ENCODE measurements at places on chromosomes 1 and 21. TPM values are rescaled to one million over a fixed set of nuclear protein-coding genes. Genes with fewer than 3 reads are reported as not detected.

DNA sequence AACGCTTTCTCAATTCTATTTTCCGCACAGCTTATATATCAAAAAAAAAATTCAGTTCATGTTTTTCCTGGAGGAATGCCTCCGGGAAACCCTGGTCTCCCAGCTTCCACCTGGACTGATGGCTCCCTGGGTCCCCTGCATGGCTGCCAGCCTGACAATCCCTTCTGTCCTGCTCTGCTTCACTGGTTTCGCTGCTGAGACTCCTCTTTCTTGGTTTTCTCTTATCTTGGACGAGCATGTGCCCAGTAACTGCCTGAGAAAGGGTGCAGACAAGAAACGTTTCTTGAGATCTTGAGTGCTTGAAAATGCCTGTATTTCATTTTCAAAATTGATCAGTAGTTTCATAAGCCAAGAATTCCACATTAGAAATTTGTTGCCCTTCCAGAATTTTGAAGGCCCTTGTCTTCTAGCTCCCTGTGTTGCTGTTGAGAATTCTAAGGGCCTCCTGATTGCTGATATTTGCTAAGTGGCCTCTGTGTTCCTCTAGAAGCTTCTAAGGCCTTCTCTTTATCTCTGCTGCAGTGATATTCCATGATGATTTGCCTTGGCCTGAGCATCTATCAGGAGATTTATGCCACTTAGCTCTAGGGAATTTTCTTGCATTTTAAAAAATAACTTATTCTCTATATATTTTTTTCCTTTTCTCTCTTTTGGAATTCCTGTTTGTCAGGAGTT is 44.7 kb downstream of the ETS2 start:
- no peak for DNase-seq

DNA sequence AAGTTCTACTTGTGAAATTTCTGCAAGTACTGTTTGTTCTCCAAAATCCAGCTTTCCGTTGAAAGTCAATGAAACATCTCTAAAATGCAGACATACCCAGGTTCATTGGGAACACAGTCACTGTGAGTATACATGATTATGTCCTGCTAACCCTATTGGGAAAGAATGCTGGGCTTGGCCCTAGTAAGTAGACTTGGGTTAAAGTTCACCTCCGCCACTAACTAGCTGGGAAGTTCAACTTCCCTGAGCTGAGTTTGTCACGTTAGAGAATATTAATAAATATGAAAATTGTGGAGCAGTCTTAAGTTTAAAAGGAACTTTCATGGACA is 10.5 kb upstream of the PGD start:
- DNase-seq = no peak

- DNase-seq = no peak
Measured at GRCh38 chr1:89523572-89524368, 859 bp upstream of the LRRC8B start.

- peak; percentile 89 for DNase-seq
Measured at GRCh38 chr1:21318714-21319159, 28.5 kb upstream of the ECE1 start.

DNA sequence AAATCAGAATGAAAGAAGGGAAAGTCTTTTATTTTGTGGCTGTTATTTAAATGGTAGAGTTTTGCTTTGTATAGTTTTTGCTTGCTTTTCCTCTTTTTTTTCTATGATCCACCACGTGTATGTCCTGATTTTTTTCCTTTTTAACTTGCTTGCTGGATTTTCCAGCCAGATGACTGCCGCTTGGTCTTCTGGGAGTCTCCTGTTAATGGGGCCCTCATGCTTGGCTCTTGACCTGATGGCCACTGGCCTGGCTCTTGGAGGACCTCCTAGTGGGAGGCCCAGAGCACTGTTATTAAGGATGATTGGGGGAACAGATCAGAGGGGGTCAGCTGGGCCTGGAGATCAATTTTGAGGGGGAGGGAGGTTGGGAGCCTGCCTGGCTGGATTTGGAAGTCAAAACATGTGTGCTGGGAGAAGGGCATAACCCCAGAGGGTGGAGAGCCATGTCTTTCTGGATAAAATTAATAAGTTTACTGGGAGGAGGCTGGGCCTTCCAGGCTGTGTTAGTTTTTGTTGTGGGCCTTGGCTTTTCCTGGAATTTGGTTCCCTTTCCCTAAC is 1.2 kb downstream of the FGGY start:
- no peak for DNase-seq

GRCh38 chr1:76494807-76495206 is 372.5 kb upstream of the ST6GALNAC5 start:
- peak; percentile 6 for DNase-seq

DNA sequence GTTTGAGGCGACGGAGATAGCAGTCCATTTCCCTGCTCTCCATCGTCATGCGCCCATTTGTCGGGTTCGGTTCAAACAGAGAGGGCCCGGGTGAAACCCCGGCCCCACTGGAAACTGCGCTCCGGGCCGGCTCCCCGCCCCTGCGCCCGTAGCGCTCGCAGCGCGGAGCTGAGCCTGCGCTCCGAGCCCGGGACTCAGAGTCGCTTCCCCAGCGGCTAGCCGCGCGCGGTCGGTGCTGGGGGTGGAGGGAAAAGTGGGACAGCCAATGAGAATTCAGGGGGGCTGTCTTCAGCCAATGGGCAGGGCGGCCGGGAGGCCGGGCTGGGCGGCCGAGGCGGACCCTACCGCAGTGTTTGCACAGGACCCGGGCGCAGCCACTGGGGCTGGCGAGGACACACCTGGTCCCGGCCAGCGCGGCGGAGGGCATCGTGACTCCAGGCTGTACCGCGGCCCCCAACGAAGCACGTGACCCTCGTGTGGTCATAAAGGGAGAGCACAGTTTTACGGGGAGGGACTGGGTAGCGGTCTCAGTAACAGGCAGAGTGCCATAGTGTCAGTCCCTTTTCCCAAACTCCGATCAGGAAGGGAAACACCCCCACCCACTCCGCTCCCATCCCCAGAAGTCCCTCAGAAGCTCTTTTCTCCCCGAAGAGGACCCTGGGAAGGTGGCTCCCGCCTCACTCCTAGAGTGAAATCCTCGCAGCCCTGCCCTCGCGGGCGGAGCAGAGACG is at the start of gene INKA2:
INKA2 (minus strand) TSS at position 202 of the 731 bp plus-strand sequence; CDS start at position 49, 153 bp downstream.
- peak; percentile 81 for DNase-seq

- peak; percentile 9 for DNase-seq
Measured at GRCh38 chr1:68016381-68016780, 34.0 kb downstream of the DIRAS3 start.

DNA sequence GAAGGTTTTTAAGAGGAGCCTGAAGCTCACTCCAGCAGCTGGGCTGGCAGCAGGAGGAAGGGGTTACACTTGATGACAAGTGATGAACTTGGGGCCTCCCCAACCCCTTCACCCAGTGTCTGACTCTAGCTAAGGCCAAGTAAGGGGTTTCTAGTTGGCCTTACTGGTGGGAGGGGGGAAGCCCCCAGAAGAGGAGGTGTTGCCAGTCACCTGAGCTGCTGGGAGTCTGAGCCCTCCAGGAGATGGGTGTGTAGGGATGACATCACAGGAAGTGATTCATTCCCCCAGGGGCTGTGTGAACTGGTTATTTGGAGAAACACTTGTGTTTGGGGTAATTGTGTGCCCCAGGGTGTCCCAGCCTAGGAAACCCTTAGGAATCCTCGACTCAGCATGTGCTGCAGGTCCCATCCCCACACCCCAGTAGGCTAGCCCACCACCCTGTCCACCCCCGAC is 3.1 kb downstream of the PADI1 start:
- peak; percentile 70 for DNase-seq

- no peak for DNase-seq
Measured at GRCh38 chr21:19899645-19900044, 1098.6 kb upstream of the NCAM2 start.

GRCh38 chr1:200834383-200834782 is 38.4 kb upstream of the GPR25 start:
- DNase-seq = no peak

DNA sequence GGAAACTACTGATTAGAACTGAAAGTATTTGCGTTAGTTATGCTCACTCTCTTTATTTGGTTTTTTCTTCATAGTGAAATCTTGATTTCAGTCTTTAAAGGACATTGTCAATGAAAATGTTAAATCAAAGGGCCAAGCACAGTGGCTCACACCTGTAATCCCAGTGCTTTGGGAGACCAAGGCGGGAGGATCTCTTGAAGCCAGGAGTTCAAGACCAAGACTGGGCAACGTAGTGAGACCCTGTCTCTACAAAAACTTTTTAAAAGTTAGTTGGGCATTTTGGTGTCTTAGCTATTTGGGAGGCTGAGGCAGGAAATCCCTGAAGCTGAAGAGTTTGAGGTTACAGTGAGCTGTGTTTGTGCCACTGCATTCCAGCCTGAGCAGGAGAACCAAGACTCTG is 13.6 kb downstream of the RLF start:
- no peak for DNase-seq

DNA sequence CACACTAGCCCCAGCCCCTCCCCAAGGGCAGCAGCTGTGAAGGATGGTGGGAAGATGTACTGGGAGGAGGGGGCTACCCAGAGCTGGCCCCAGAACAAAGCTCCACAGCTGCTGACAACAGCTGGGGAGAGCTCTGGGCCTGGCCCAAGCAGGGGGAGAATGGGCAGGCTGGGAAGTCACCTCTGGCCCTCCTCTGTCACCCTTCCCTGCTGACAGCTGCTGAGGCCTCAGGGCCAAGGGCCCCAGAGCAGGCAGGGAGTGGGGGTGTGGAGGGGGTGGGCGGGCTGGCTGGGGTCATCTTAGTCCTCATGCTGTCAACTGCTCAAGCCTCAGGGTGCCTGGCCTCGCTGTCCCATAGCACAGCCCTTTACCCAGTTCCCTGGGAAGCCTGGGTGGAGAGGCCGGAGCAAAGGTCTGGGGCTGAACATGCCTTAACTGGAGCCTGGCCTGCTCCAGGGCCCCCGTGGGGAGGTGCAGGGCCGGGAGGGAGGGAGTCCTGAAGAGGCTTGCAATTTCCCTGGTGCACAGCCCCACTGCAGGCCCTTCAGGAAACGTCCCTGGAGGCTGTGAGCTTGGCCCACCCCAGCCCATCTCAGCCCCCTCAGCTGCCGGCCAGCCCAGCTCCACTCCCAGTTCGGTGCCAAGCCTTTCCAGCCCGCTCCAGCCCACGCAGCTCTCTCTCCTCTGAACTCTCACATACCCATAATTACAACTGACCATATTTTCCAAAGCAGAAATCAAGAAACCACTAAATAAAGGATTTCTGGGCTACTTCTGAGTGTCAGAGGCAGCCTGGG is 25.7 kb downstream of the HSPG2 start:
- DNase-seq = peak; percentile 59

DNA sequence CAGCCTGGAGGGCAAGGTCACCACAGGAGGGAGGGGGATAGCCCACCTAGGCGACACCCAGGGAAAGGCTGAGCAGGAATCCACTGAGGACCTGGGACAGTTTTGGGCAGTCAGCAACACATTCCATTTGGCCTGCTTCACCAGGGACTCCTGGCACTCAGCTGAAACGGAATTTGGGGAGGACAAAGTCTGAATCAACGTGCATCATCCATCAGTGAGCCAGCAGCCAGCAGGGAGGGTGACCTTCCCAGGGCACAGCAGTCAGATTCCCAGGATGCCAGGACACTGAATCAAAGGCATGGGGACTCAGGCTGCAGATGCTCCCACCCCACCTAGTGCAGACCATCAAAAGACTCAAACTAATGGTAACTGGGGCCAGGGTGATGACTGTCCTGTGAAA is 4.6 kb downstream of the SH3BP5L start:
- DNase-seq = peak; percentile 92

DNA sequence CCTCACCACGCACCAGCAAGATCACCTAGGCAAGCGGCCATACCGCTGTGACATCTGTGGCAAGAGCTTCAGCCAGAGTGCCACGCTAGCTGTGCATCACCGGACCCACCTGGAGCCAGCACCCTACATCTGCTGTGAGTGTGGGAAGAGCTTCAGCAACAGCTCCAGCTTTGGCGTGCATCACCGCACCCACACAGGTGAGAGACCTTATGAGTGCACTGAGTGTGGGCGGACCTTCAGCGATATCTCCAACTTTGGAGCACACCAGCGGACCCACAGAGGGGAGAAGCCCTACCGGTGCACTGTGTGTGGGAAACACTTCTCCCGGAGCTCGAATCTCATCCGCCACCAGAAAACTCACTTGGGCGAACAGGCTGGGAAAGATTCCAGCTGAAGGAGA is 5.0 kb downstream of the ZNF691 start:
- no peak for DNase-seq

GRCh38 chr1:41045740-41046139 is 24.2 kb upstream of the SLFNL1 start:
- DNase-seq = peak; percentile 48

- DNase-seq = no peak
Measured at GRCh38 chr1:206774093-206774492, 1.8 kb upstream of the IL10 start.

GRCh38 chr1:160569806-160570205 is 9.5 kb downstream of the CD84 start:
- DNase-seq = no peak

- DNase-seq = no peak
Measured at GRCh38 chr1:67166196-67166595, at the start of gene IL23R. IL23R (plus strand) TSS chr1:67166454; CDS start chr1:67168121, 1,667 bp downstream.

DNA sequence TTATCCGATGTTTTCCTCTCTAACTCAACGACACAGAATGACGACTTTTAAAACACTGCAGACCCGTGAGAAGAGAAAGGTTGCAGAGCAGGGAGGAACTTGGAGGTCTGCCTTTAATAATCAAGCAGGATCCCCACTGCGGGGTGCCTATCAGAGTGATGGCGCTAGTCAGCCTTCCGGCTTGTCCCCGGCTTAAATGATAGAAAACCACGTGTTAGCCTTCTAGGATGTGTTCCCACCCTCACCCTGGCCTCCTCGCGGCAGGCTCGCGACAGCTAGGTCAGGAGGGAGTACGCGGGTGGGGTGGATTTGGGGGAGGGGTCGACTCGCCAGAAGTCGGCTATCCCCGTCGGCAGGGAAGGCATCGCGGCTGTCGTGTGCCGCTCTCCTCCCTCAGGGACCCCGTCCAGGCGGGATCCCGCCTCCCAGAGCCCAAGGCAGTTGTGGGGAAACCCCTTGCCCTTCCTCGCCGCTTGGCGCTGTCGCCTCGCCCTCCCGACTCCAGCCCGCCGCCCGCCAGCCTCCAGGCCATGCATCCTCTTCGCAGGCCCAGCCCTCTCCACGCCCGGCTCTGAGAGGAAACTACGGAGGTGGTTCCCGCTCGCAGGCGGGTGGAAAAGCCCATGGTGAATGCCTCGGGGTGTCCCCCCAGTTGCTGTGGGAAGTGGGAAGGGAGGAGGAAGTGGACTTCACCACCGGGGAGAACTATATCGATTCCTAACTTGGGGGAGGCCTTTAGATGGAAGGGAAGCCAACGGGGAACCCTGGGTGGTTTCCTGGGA is 1.1 kb upstream of the SMG7 start:
- DNase-seq = peak; percentile 79

GRCh38 chr1:66367369-66367768 is 166.6 kb upstream of the SGIP1 start:
- DNase-seq = no peak

Gene F13B
- not detected for polyA plus RNA-seq

Gene ASPM
- polyA plus RNA-seq = 15.0 TPM

Gene PTGFR
- polyA plus RNA-seq = 4.1 TPM

Gene ADAMTS5
- polyA plus RNA-seq = 2.8 TPM

Gene TINAGL1
- 2.8 TPM for polyA plus RNA-seq

Gene LCE3E
- not detected for polyA plus RNA-seq

Gene ELF3
- 0.12 TPM for polyA plus RNA-seq

Gene IARS2
- 37.8 TPM for polyA plus RNA-seq

Gene LRRC38
- not detected for polyA plus RNA-seq
